ENCODE measurements at places on chromosomes 13 and 19.

GRCh38 chr13:62038214-62038613 is 622.6 kb upstream of the PCDH20 start:
- no peak for DNase-seq

DNA sequence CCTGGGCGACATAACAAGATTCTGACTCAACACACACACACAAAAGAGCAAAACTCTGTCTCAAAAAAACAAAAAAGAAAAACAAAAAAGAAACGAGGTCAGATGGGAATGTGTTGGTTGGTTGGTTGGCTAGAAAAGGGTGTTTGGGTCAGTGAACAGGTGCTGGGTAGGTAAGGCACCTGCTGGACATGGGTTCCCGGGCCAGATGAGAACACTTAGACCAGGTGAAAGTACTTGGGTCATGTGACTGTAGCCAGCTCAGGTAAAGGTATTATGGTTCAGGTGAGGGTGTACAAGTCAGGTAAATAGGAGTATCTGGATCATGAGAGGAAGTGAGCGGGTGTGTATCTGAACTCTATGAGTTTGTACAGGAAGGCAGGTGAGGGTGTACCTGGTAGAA is 14.5 kb upstream of the ZNF414 start:
- no peak for DNase-seq

GRCh38 chr13:27631665-27632064 is 10.0 kb downstream of the POLR1D start:
- no peak for DNase-seq

GRCh38 chr19:41691268-41691970 is 3.3 kb upstream of the CEACAM7 start:
- DNase-seq = peak; percentile 35

DNA sequence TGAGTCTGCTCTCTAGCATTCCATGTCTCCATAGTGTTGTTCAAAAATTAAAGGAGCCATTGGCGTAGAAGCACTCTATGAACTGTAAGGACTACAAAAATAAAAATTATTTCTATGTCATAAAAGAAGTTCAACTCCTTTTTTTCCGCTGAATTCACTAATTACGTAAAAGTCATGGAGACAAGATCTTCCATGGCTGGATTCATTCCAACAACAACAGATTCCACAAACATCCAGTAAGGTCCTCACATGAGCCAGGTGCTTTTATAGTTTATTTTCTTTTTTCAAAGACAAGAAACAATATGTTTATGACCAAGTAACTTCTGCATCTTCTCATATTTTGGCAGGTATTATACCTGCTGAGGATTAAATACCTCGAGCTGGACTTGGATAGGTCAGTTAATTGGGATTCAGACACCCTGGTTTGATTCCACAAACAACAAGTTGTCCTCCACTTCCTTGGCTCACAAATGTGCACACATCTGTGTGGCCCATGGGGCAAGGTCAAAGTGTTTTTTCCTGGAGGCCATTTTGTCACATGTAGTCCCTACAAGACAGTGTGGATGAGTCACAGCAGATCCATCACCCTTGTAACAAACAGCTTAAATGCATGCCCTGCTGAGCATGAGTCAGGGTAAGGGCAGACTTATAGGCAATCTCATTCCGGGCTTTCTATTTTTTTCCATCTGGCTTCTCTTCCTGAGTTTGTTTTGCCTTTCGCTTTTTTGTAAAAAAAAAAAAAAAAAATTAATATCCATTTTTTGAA is 475.6 kb downstream of the COG6 start:
- DNase-seq = no peak

DNA sequence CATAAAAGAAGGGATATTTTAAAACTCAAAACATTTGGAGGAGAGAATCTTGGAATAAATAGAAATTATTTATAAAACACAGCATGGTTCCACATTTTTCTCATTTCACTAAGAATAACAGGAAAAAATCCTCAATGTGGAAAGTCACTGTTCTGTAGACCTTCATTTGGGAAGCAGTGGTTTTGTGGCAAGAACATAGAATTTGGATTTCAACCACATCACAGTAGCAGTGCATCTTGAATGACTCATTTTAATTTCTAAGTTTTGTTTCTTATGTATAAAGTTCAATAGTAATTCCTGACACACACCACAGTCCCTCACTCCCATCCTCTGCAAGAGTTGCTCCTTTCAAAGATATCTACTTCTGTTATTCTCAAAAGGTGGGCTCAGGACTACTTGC is 264.0 kb downstream of the ENOX1 start:
- no peak for DNase-seq

- DNase-seq = no peak
These were observed 83.7 kb upstream of the VSTM2B start for GRCh38 chr19:29442094-29442493.

GRCh38 chr19:18271433-18271841 is 2.8 kb downstream of the IQCN start:
- DNase-seq = no peak

DNA sequence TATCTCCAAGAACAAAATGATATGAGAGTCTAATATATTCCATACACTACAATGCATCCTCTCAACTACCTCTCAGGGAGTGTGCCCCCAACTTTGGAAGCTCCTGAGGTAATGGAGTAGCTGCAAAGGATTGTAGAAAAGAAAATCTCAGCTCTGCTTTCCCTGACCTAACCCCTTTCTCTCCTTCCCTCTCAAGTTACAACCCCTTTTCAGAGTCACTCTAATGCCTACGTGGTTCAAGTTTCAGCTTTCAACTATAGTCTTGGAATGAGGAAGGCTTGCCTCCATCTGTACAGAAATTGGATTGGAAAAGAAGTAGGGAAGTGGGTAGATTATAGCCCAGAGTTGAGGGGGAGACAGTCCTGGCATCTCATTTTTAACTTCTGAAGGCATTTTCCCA is 256.0 kb downstream of the PCDH9 start:
- DNase-seq = no peak

- DNase-seq = no peak
These were observed 68.8 kb downstream of the DNAJC3 start for GRCh38 chr13:95745752-95746151.

- DNase-seq = no peak
These were observed 55.5 kb upstream of the SERP2 start for GRCh38 chr13:44318161-44318560.

DNA sequence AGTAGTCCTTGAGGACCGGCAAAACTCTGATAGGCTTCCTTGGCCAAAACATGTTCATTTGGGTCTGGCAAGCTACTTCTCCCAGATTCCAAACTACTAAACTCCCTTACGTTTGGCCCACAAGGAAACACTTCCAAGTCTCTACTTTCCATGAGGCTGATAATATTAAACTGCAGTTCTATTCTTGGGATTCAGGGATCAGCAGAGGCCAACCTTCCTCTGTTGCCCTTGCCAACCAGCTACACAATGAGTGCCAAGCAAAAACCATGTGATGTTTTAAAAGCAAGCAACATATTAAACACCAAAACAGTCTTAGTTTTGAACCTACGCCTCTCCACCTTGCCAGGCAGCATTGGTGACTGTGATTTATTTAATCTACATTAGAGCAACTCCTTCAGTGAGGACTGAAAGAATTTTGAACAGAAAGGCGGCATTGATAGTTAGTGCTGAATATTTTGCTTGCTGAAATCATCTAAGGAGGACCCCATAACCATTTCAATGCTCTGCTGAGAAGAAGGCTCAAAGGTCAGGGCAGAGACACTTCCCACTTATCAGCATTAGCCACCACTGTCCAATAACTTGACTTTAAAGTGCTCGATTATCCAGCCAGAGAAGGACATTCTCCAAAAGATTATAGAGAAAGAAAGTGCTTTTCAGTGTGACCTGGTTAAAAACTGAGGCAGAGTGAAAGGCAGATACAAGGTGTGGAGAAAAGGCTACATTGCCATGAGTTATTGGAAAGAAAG is 287.1 kb downstream of the TBC1D4 start:
- no peak for DNase-seq

GRCh38 chr19:19782783-19783182 is 38.8 kb downstream of the ZNF506 start:
- DNase-seq = no peak

GRCh38 chr13:31334994-31335557 is 135.3 kb downstream of the B3GLCT start:
- DNase-seq = no peak

GRCh38 chr19:53511933-53512374 is 26.0 kb upstream of the ZNF331 start:
- peak; percentile 65 for DNase-seq

DNA sequence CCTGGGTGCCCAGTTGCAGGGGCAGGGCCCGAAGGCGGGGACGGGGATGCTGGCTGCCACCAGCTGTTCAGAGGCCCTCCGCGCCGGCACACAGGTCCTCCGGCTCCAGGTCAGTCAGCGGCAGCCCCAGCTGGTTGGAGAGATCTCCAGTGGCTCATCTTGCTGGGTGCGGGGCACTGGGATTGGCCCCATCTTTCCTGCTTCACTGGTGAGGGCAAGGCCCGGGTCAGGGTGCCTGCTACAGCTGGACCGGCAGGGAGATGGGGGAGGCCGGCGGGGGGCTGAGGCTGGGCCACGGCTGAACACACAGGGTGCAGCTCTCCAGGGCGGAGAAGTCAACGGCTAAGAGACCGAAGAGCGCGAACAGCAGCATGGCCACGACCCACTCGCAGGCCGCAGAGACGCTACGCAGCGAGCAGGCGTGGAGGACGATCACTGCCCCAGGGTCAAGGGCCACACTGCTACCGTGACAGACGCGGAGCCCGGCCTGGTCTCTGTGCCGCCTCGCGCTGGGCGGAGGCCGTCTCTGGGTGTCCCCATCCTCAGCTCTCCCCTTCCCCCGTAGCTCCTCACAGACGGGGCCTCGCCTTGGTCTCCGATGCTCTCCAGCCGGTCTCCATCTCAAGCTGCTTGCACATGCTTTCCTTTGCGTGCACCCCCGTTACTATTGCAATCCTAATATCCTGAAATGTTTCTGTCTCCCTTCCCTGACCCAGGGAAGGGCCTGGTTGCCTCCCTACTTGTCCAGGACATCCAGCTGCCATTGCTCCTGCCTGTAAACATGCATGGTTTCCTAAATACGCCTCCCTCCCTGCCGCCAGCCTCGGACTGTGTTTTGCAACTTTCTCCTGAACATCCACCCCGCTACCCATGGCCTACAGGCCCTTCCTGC is 12.3 kb downstream of the TMEM150B start:
- no peak for DNase-seq

GRCh38 chr13:78625384-78625783 is 22.0 kb upstream of the POU4F1 start:
- DNase-seq = no peak

- DNase-seq = no peak
These were observed 80.7 kb upstream of the STK24 start for GRCh38 chr13:98657506-98658085.

- DNase-seq = peak; percentile 93
These were observed 23.1 kb upstream of the ZNF846 start for GRCh38 chr19:9791552-9792205.

DNA sequence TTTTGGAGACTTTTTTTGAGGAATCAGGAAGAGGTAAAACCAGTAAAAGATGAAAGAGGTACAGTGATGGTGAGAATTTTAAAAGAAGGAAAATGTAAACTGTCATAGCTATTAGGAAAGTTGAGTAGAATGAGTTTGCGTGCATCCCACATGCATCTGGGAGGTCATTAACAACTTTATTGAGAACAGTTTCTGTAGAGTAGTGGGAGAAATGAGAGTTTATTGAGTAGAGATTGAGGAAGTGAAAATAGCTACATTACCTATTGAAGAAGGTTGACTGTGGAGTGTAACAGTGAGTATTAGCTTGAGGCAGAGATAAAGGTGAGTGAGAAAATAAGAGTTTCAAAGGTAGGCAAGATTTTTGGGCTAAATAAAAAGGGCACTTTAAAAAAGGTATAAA is 38.7 kb downstream of the BRCA2 start:
- no peak for DNase-seq

DNA sequence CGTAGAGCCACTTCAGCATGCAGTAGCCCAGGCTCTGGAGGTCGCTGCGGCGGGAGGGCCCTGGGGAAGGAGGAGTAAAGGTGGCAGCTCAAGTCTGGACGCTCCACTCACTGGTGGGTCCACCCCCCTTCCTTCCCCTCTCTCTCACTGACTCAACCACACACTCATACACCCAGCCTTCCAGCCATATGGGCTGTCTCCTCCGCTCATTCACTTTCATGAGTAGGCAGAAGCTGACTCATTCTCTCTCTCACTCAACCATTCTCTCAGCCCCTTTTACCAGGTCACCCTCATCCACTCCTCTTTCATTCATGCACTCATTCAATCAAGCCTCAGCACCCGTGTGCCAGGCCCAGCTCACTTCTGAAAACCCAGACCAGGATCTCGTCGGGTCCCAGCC is 27.5 kb upstream of the SIGLEC11 start:
- no peak for DNase-seq

- DNase-seq = no peak
These were observed 731 bp upstream of the AKAP8L start for GRCh38 chr19:15419413-15420025.

DNA sequence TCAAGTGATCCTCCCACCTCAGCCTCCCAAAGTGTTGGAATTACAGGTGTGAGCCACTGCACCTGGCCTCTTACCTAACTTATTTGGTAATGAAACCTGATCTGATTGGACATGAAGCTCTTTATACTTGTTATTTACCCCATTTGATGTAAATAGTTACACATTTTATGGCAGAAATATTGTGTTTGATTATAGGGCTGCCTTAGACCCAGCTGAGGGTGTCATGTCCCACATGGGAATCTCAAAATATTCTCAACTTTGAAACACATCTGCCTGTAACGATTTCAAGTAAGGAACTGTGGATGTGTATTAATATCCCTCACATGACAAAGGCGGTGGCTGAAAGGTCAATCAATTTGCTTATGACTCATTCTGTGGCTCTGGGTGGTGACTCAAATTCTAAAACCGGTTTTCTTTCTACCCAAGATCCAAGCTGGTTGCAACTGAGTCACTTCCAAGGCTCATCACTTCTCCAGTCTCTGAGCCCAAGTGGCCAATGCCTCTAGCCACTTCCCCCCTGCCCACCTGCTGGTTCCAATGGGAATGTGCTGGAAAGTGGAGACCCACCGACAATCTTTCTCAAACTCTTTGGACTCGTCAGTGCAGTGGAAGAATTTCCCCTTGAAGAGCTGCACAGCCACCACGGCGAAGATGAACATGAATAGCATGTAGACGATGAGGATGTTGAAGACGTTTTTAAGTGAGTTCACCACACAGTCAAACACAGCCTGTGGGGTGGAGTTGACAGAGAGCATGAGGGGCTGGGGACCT is 110.9 kb downstream of the IER2 start:
- DNase-seq = no peak

DNA sequence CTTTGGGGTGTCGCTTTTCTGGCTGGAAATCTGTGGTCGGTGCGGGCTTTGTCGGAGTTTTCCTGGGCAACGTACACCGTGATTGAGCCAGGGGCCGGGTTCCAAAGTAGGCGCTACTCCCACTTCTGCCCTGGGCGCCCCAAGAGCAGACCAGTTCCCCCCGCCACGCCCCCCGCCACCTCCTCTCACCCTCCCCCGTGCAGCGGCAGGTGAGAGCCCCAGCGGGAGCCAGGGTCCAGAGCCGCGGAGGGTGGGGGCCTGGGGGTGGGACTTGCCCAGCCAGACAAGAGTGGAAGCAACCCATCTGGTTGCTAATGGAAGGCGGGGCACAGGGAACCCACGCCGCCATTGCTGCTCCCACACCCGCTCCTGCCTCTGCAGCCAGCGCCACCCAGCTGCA is 2195.9 kb downstream of the PCDH9 start:
- DNase-seq = no peak

- peak; percentile 88 for DNase-seq
These were observed 3.0 kb downstream of the CNFN start for GRCh38 chr19:42386974-42387707.

Measured in germinal center (tissue), 1 donor.